ENCODE measurements at places on chromosomes 6 and 20.

DNA sequence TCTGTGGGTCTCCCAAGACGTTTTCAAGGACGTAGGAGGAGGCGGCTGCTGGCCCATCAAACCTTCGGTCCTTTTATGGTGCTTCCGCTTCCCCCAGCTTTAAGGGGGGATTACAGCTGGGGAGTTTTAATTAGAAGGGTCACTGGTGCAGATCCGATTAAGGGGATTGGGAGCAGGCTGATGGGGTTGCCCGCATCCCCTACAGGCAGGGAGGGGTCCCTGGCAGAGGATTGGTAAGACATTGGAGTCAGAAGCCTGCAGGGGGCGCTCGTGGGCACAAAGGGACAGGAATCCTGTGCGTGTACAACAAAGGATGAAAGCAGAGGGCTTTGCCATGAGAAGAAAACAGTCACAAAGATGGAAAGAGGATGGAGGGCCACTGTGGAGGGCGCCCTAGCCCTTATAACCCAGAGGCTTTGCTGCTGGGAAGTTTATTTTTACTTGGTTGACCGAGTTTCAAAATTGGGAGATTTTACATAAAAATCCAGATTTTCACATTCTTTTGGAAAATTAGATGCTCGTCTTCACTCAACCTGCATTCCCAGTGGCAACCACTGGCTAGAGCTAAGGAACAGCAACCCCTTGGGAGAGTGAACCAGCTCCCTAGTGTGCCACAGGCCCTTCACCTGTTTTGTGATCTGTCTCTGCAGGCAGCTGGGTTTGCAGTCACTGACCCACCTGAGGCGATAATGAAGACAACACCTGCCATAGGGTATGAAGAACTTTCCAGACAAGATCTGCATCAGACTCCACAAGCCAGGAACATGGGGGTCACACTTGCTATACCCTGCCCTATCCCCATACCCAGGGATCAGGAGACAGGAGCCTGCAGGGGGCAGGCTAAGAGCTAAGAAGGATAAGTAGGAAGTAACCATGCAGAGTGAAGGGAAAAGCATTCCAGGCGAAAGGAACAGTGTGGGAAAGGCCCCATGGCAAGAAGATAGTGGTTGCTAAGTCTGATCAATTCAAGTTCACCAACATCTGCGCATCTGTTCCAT is 97.7 kb downstream of the KCNB1 start:
- DNase-seq, result peak; percentile 24

GRCh38 chr20:11676630-11677287 is 240.9 kb upstream of the BTBD3 start:
- peak; percentile 41 for DNase-seq

DNA sequence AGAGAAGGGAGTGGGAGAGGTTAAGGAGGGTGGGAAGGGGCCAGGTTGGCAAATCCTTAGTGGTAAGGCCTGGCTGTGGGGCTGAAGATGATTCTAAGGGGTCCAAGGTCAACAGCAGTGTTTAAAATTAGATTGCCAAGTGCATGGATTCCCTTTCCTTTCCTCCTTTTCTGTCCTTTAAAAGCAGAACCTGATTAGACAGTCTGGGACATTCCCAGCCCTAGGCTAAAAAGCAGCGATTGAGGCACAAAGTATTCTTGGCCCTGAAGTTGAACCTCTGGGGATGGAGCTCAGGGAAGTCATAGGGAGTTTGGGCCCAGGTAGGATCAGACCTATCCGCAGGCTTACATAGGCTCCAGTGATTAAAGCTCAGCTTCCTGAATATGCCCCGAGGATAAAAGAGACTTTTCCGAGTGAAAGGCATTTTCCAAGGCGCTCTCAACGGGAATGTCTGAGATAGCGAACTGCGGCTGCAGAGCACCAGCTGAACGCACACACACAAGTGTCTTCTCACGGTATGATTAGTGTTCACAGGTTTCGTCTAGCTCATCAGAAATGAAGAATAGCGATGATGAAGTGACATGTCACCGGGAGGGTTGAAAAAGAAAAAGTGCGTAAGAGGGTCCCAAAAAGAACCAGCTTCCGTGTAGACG is 787 bp upstream of the CARMIL1 start:
- DNase-seq, result no peak

- DNase-seq, result no peak
Observed at GRCh38 chr6:117440706-117441525, 15.2 kb upstream of the ROS1 start.

DNA sequence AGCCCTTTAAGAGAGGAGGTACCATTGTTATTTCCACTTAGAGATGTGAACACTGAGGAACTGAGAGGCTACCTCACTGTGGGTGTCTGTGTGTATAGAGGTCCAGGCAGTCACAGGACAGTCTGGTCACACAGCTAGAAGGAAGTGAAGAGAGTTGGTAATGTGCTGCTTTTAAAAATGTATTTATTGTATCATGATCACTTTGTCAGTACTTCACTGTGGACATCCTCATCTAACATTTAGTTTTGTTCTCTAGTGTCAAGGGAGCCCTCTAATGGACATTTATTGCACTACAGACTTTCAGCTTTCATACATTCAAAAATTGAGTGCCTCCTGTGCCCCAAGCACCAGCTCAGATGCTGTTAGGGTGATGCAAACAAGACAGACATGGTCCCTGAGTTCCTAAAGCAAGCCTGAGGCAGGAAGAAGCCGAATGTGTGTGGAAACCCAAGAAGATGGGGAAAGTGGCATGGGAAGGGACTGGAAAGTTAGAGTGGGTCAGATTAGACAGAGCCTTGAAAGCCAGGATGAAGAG is 123.0 kb downstream of the SLC16A10 start:
- peak; percentile 36 for DNase-seq

DNA sequence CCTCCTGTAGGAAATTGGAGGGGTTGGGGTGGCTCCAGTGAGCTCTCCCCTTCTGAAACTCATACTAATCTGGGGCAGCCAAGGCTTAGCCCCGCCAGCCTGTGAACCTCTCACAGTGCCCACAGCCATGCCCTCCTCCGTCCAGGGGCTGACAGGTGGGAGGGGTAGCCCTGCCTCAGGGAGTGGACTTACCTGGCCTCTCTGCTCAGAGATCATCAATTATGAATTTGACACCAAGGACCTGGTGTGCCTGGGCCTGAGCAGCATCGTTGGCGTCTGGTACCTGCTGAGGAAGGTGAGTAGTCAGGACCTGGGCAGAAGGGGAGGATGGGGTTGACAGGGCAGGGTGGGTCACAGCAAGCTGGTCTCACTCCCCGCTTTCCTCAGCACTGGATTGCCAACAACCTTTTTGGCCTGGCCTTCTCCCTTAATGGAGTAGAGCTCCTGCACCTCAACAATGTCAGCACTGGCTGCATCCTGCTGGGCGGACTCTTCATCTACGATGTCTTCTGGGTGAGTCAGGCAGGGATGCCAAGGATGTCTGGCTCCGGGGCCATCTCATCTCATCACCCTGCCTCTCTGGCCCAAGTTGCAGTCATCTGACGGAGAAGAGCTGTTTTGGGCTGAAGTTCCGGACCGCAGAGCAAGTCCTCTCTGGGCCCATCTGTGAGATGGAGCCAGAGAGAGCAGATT is 34.7 kb downstream of the HM13 start:
- no peak for DNase-seq

DNA sequence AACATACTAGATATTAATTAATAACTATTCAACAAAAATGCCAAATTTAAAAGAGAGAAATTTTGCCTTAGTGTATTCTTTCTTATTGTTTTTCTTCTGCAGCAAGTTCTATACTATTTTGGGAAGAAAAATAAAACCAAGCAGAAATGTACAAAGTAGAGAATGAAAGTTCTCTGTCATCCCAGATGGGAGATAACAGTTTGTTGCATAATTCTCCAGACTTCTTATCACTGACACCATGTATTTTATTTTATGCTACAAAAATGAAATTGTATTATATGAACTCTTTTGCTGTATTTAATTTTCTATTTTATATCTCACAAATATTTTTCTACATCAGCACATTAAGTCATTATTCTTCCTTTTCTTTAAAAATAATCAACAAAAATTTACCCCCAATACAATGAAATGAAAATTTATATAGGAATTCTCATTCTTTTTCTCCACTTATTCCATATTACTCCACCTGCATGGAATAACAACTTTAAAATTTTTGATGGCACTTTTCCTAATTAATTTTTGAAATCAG is 18.2 kb downstream of the TMEM244 start:
- DNase-seq, result no peak

DNA sequence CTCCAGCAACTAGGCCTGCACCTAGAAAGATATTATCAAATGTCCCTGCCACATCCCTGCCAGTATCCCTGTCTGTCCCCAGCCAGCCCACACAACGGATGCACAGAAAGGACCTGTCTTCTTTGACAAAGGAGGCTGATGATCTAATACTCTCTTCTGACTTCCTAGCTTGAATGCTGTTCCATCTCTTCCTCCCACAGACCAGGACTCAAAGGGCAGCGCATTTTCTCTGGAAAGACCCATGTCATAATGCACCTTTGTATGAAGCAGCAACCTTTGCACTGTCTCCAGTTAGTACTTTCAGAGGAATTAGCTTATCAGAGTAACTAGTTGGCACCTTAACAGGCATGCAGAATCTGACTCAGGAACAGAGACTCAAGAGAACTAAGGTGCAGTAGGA is 53.3 kb upstream of the TAF8 start:
- DNase-seq, result no peak

DNA sequence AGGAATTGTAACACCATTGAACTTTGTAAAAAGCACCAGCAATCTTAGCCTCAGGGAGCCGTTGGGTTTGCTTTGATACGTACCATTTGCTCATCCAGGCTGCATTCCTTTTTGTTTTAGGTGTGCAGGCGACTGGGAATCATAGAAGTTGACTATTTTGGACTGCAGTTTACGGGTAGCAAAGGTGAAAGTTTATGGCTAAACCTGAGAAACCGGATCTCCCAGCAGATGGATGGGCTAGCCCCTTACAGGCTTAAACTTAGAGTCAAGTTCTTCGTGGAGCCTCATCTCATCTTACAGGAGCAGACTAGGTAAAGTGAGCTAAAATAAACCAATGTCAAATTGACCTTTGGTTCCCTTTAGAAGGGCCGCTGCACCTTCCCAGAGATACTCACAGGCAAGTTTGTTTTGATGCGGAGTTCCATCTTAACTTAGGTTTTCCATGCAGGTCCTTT is 1.6 kb downstream of the MYLIP start:
- no peak for DNase-seq

- no peak for DNase-seq
Observed at GRCh38 chr20:17858450-17859001, 110.1 kb downstream of the SNX5 start.

DNA sequence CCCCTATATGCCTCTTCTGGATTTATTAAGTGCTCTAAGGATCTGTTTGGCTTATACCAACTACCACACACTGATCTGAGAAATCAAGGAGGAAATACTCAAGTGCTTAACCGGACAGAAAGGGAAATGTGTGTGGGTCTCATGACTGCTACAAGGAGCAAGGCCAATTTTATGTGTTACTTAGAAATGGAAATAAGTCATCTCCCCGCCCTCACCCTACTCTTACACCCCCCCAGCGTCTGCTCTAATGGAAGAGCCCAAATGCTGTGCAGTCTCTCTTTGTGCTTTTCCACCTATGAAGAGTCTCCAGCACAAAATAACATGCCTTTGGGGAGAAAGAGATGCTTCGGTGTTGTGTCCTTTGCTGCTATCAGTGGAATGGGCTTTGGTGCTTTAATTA is 428.8 kb upstream of the ARID1B start:
- peak; percentile 73 for DNase-seq

GRCh38 chr20:33532753-33533459 is 43.0 kb downstream of the CBFA2T2 start:
- DNase-seq, result peak; percentile 6

DNA sequence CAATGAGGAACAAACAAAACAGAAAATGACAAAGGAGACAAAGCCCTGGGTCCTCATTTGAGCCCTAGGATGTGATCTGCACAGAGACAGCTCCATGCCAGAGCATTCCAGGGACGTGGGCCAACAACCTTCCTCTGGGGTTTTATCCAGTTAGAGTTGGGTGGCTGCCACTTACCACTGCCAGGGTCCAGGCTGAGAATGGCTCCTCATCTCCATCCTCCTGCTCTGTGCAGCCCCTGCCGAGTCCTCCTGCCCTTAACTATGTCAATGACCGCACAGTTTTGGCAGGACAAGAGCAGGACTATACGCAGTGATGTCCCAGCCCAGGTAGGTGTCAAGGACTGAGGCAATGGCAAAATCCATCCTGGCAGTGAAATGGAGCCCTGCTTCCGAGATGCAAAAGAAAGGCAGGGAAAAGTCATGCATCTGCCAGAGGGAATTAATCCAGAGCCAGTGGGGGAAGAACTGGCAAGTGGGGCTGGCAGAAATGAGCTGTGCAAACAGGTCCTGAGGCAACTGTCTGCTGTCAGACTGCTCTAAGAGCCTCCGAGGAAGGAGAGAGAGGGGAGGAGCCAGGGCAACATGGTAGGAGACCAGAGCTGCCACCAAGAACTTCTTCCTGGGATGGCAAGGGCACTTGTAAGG is 449.4 kb downstream of the PTPRT start:
- DNase-seq, result no peak

DNA sequence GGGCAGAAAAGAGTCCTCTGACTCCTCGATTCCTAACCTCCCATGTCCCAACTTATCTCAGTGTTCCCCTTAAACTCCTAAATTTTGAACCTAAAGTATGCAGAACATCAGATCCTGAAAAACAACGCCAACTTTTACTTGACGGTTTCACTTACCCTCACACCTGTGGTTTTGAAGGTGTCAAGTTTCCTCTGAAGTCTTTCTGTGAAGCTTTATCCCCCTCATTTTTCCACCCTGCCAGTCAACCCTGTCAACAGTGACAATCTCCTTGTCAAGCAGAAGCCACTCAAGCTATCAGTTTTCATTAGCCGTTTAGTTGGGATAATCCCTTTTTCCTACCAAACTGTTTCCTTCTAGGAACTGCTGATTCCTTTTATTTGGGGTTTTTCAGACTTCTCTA is 245.4 kb upstream of the PREP start:
- no peak for DNase-seq

DNA sequence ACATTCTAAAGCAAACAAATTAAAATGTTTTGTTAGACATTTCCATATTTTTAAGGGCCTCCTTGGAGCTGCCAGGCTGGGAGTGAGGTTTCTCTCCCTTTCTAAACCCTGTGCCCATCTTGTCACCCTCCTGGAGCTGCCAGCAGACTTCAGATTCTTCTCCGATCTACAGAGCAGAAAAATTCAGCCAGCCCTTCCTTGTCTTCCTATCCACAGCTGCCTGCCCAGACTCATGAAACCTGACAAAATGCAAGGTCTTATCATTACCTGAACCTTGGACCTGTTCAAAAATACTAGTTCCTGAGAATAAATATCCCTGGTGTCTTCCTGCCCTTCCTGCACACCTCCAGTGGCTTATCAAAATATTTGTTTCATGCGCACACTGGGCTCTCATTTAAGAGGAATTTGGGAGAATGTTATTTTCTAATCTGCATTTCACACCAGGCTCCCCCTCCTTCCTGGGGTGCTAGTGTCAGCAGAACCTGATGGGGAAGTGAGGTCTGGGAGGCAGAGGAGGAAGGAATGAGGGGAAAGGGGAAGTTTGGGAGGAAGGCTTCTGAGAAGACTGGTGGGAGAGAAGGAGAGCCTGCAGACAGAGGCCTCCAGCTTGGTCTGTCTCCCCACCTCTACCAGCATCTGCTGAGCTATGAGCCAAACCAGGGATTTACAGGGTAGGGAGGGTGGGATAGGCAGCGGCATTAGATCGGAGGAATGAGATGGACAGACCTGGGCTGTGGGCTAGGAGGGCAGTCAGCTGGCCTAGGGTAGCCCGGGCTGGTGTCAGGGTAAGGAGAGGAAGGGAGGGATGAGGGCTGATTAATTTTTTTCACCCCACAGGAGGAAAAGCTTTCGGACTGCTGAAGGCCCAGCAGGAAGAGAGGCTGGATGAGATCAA is at the start of gene AIF1:
Gene AIF1 (plus strand): TSS at position 551 of the 895 bp plus-strand sequence. CDS start 96 bp downstream, at position 647.
- DNase-seq, result no peak

GRCh38 chr6:133855991-133856370 is 32.9 kb upstream of the TCF21 start:
- DNase-seq, result no peak

GRCh38 chr6:109715616-109716015 is 24.5 kb downstream of the FIG4 start:
- no peak for DNase-seq
